ENCODE measurements at places on chromosomes 3 and 15.

DNA sequence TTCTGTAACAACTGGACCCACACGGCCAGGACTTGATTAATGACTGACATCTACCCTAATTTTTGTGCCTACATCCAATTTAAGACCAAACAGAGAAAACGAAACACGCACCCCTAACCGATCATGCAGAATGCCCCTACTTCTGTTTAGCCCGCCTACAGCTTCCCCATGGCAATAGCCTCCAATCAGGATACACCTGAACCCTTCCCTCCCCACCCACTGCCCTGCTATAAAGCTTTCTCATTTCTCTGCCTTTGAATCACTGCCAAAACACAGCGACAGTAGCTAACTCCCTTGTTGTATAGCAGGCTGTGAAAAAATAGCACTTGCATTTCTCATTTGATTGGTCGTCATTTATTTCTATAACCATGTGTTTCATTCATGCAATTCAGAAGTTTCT lies 45.2 kb upstream of the DPPA4 start:
- DNase-seq: no peak

DNA sequence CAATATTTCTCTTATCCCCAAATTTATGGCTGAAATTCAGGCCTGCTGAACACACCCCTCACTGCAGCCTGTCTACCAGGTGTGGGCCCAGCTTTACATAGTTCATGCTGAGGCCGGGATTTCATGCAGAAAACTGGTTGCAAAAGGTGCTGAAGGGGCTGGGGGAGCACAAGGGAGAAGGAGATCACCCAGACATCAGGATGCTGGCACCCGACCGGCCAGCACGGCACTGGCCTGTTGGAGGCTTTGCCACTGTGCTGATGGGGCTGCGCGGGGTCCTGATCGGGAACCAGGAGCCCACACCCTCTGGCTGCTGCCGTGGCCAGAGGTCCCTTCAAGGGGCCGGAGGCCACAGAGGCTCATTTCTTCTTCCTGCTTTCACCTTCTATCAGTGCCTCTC lies 177.9 kb upstream of the C2CD4B start:
- DNase-seq: no peak

DNA sequence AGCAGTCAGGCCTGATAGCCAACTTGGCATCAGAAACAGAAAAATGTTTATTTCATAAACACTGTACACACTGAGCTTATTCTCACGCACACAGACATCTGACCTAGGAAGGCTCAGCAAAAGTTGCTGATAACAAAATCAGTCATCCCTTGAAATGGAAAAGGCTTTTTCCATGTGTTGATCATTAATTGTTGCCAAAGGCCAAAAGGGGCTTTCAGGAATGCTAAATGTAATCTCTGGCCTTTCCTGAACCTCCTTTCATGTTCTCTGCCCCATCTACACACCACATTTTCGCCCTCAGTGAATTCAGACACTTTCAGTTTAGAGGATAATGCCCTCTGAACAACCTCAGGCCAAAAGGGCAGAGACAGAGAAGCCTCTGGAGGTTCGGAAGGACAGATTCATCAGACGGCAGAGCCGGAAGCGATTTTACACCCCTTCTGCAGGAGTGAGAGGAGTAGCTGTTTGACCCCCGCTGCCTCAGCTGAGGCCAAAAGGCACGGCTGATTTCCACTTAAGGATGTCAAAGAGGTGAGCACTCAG lies 14.5 kb downstream of the RTP4 start:
- DNase-seq: no peak

DNA sequence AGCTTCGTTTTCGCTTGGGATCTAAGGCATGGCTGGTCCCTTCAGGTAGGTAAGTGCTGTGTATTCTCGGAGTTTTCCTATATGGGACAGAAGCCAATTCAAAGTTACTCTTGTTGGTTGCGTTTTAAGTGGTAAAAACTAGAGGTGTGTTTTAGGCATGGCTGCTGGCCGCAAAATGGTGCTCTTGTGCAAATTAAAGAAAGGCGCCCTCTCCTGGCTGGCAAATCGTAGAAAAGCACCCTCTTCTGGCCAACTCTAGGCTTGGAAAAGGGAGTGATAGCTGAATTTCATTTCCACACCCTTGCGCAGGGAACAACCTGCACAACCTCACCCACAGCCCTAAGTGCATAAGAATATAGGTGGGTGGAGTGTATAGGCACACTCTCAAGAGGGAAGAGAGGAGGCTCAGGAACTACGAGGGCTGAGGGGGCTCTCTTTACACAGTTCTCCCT lies 23.5 kb downstream of the DRD3 start:
- no peak for DNase-seq

DNA sequence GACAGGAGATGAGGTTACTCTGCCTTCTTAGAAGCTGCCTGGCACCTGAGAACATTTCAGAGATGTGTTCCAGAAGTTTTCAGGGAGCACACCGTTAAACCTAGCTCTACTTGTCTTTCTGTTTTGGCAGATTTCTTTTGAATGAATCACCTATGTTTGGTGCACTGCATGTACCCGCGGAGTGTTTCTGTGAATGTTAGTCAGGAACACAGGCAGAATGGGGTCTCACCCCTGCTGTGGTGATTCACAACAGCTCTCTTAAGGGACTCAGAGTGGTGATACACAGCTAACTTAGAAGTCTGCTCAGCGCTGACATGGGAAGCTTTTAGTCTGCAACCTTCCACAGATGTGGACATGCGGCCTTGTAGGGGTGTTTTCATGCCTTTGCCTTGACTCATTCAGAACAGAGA lies 24.0 kb downstream of the TSEN2 start:
- DNase-seq: no peak

GRCh38 chr15:85298366-85298765 lies 82.0 kb upstream of the AKAP13 start:
- no peak for DNase-seq

- no peak for DNase-seq
Measured at GRCh38 chr3:2458816-2459215, 360.1 kb downstream of the CNTN4 start.

DNA sequence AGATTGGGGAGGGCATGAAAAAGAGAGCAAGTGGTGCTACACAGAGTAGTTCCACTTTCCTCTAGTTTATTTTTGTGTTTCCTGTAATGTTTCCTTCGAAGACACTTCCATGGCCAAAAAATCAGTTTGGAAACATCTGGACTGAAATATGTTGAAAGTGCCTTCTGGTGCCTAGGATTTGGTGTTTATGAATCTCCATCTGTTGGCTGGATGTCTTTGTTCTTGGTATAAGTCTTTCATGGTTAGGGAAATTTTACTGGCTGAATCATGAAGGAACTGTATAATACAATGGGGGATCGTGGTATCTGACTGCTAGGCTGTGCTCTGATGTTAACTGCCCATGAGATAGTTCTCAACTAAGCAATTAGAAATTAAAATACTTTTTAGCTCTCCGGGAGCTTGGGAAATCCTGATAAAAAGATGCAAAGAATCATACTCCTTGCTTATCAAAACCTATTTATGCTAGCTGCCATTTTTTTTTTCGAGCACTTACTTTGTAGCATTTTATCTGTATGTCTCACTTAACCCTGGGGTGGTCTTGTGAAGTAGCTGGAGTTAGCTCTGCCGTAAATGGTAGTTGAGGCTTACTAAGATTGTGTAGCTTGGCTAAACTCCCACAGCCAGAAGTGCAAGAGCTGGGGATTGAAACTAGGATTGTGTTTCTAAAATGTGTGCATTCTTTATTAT lies 21.9 kb downstream of the AKAP13 start:
- DNase-seq: no peak

DNA sequence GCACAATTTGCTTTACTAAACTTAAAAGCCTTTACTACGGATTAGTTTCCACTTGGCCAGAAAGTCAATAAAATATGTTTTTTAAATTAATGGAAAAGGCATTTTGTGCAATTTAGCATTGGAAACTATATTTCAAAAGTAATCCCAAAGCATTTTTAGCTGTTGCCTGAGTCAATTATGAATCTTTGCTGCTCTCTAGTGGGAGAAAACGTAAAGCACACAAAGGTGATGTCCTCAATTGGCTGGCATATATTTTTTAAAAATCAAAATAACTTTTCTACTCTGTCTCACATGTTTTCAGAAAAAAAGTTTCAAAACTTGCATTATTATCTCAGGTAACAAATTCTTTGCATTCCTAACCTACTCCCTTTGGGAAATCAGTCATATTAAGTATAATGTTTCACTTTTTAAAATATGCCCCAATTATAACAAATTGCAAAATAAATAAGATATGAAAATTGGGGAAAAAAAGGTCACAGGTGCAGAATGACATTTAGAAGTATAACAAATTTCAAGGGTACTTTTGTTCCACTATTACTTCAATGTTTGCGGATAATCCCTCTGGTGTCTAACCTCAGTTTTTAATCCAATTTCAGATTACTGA lies 47.2 kb upstream of the TEX55 start:
- DNase-seq: no peak

GRCh38 chr3:58234516-58234931 lies 3.1 kb upstream of the ABHD6 start:
- DNase-seq: no peak

GRCh38 chr3:17733215-17733614 lies 9.2 kb downstream of the TBC1D5 start:
- no peak for DNase-seq

- DNase-seq: no peak
Measured at GRCh38 chr3:148330542-148330941, 367.2 kb upstream of the AGTR1 start.

GRCh38 chr3:76310089-76310488 lies 524.7 kb upstream of the ZNF717 start:
- DNase-seq: no peak

GRCh38 chr3:111972891-111973290 lies 5.9 kb upstream of the ABHD10 start:
- DNase-seq: no peak
